ENCODE measurements at places on chromosomes 6 and 20.
A peak's percentile ranks its signal among the peaks of the same experiment; 100 is the strongest.

GRCh38 chr6:47023573-47023972, 18.6 kb downstream of the ADGRF1 start:
- no peak for DNase-seq

DNA sequence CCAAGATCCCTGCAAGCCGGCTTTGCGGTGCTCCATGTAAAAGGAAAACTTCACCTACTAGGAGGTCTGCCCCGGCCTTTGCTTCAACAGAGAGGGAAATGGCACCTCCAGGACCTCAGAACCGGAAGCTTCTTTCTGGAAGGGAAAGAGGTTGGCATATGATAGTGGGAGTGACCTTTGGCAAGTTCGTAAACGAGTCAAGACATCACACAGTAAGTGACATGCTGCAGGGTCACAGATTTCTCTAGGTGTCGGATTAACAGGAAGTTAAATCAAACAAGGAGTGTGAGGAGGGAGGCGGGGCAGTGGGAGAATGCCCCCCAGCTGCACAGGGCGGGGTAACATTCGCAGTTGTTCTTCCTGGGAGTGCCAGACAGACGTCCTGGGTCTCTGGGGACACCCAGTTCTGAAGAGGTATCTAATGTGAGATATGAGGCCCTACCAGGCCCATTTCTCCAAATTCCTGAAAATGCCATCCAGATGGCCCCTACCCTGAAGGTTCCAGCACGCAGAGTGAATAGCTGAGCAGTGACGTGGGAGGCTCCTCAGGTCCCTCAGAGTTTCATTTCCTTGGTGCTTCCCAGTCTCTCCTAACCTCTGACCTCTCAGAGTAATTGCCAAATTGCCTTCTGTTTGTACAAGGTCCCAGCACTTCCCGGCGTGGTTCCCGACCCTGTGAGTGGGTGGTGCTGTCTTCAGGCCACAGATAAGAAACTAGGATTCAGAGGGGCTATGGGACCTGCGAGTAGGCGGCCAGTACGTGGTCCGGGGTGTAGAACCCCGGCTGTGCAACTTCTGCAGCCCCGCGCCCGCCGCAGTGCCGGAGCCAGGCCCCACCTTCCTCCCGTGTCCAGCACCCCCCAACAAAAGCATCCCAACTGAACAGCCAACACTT, 1.9 kb downstream of the RRBP1 start:
- DNase-seq: peak; percentile 52

GRCh38 chr6:144936764-144937163, 651.6 kb downstream of the UTRN start:
- DNase-seq: no peak

DNA sequence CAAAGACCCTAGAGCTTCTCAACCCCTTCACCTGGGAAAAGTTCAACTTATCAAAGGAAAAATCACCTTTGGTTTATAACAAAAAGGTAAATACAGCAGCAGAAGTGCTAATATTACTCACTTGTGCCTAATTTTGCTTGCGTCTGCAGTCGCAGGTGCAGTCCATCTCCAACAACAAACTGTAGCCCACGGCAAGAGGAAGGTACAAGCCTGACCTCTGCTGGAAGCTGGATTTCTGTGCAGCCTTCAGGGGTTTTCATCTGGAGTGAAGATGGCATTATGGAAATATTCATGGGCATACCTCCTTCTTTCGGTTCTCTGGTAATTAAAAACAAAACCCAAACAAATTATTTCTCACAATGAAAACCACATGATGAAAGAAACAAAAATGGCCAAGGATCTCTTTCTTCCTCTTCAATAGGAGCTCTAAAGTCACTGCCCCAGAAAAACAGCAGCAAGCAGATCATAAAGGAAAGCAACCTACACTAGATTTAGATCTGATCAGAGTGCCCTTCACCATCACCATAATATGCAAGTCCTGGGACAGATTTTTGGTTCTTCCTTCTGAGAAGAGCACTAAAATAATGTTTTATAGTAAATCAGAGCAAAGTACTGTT, 7.8 kb downstream of the UBE3D start:
- DNase-seq: peak; percentile 51

DNA sequence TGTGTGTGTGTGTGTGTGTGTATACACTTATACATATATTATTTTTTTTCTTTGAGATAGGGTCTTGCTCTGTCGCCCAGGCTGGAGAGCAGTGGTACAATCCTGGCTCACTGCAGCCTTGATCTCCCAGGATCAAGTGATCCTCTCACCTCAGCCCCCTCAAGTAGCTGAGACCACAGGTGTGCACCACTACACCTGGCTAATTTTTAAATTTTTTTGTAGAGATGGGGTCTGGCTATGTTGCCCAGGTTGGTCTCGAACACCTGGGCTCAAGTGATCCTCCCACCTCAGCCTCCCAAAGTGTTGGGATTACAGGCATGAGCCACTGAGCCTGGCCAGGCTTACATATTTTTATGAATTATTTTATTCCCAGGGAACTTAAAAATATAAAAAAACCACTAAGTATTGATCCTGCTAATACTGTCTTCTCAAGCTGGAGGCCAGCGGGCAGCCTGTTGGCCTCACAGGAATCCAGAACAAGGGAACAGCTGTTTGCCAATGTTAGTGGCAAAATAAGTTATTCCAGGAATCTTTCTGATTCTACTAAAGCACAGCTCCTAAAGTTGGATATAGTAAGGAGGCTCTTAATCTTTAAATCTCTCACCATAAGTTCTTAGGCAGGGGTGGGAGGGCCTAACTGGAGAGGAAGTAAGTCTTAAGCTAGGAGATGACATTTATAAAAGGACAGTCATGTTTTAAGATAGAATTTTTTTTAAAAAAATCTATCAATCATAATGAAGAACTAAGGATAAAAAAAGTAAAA, 135.5 kb upstream of the NUP153 start:
- peak; percentile 13 for DNase-seq

GRCh38 chr6:127690092-127690491, 113.1 kb downstream of the C6orf58 start:
- DNase-seq: peak; percentile 59

GRCh38 chr6:128311944-128312570, 208.3 kb downstream of the PTPRK start:
- no peak for DNase-seq

DNA sequence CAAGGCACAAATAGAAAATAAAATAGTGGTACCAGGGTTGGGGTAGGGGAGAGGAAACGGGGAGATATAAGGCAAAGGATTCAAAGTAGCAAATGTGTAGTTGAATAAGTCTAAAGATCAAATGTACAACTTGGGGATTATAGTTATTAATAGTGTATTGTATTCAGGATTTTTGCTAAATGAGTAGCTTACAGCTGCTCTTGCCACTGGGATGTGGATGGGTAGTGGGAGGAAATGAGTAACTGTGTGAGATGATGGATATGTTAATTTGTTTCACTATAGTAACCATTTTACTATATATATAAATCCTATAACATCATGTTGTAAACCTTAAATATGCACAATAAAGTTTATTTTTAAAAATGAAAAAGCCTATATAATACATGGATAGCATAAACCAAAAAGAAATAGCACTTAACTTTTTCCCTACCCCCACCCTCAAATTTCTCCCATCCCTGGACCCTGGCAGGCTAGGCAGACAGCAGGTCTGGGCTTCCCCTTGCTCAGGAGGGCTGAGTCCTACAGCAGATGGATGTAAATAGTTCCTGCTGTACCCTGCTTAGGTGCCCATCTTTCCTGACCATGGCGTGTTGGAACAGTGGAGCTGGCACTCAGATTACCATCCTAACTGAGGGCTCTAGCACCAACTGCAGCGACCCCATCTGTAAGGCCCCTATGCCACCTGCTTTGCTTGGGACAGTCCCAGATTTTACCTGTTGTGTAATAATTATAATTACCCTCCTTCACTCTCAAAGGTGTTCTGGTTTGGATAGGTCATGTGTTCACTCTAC, 28.6 kb upstream of the PBOV1 start:
- DNase-seq: no peak

- DNase-seq: no peak
Measured at GRCh38 chr6:319177-320131, 27.2 kb downstream of the DUSP22 start.

GRCh38 chr20:17530716-17531664, at the start of gene BFSP1:
TSS of gene BFSP1 (minus strand) at chr20:17531379. CDS start at chr20:17531329, 50 bp downstream.
- peak; percentile 31 for DNase-seq

DNA sequence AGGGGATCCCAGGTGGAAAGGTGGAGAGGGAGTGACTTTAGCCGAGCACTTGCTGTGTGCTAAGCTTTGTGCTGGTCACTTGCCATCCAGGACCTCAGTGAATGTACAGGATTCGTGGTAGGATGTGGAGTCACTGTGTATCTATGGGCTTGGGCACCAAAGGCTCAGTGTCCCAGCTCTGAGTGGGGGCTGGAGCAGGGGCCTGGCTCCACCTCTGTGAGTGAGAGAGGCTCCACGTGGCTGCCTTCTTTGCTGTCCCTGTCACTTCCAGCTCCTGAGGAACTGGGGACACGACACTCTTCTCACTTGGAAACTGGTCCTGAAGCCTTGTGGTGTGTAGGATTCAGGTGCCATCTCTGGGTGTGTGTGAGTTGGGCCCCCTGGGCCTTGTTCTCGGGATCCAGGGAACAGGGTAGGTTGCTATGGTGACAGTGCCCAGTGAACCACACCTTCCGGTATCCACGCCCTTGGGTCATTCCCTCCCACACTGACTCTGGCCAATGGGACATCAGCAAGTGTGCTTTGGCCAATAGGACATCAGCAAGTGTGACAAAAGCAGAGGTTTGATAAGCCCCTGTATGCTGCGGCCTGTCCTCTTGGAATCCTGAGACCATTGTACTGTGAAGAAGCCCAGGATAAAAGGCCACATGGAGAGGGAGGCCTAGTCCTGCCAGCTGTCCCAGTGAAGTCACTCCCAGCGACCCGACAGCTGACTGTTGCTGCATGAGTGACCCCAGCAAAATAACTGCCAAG, 87.7 kb downstream of the CDH22 start:
- peak; percentile 99 for DNase-seq

GRCh38 chr6:72953971-72954381, 271.3 kb downstream of the KHDC1L start:
- DNase-seq: no peak

GRCh38 chr20:53828682-53829254, 235.1 kb upstream of the ZNF217 start:
- DNase-seq: no peak

DNA sequence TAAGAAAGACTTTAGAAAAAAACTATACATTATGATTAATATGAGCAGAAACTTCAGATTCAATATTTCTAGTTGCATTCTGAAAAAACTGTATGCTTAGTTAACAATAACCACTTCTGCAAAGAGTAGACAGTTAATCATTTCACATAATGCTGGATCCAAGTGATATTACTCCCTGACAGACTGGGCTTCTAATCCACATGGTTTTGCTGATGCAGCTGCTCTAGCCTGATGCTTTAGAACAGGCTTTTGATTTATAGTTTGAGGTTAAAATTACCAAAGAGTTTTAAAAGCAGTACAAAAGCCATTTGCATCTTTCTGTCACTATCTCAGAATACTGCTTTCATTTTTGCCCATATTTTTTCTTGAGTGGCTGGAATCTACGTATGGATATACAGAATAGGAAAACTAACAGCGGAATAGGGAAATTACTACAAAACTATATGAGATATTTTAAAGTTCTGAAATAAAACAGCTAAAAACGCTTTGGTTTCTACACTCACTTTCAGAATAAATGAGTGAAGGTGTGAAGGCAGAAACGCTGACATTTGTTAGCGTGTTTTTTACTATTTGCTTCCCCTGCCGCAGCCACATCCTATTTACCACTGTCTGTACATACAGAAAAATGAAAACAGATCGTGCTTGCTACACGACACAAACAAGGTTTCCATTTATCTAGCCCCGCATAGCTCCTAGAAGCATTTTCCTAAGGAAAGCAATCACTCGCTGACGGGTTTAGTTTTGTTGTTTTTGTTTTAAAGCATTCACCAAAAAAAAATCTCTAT, 61.7 kb downstream of the METTL24 start:
- no peak for DNase-seq

- DNase-seq: no peak
Measured at GRCh38 chr6:157676241-157676640, 146.8 kb upstream of the SNX9 start.

DNA sequence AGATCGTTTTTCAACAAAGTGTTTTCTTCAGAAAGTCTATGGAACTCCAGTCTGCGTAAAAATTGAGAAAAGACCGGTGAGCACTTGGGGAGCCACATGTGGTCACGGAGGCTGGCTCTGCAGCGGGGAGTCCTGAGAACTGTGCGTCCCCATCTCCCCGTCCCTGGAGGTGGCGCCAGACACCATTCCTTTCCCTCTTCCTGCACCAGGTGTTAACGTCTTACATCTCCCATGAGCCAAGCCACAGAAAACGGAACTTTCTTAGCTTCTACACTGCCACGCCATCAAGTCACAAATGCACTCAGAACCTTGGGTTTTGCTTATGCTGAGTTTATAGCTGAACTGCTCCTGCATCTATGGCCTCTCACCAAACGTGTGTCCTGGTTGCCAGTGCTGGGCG, 62.6 kb downstream of the GINS1 start:
- peak; percentile 38 for DNase-seq

GRCh38 chr20:62900692-62901584, 25.4 kb downstream of the DIDO1 start:
- peak; percentile 79 for DNase-seq

GRCh38 chr20:61280217-61280980, 28.3 kb downstream of the CDH4 start:
- no peak for DNase-seq

DNA sequence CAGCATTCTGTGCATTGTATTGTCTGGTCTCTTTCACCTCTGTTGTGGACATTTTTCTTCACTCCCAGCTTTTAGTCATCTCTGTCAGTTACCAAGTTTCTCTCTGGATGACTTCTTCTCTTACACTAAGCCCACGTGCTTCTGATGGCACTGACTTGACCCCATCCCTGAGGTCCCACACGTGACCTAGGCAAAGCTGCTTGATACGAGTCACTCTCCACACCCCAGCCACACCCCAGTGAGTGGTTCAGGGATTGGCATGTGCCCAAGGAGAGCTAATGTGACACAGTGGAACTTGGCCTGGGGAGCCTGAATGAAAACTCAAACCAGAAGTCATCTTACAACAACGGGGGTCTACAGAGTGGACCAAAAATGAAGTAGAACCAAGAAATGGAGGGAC, 32.2 kb downstream of the HTR1E start:
- no peak for DNase-seq

- no peak for DNase-seq
Measured at GRCh38 chr6:27775796-27776184, 136.4 kb downstream of the OR2B2 start.

- no peak for DNase-seq
Measured at GRCh38 chr6:154800338-154800737, 67.1 kb downstream of the SCAF8 start.

GRCh38 chr6:56072856-56073255, 174.5 kb downstream of the COL21A1 start:
- DNase-seq: no peak

DNA sequence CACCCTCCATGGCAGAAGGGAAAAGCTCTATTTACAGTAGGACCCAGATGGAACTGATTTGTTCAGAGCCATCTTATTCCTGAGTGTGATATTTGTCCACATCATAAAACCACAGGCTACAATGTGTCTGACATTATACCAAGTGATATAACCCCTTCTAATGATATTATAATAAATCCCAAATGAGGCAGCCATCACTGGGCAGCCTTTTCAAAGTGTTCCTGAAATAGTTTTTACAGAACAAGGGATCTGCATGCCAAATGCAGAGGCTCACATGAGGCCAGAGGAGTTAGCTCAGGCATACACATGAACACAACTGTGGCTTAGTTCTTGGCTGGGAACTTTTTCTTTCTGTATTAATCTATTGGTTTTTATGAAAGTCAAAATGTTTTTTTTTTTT, 207.7 kb downstream of the MAFB start:
- DNase-seq: no peak

Data from NCI-H524 (cell line).